Stimulated activated CD4-positive, alpha-beta T cell treated with anti-CD3 and anti-CD28 coated beads, Interleukin-15, amount 100 ng/mL, for 48 hours (primary cell): ENCODE measurements at places on chromosomes 5 and 9.

DNA sequence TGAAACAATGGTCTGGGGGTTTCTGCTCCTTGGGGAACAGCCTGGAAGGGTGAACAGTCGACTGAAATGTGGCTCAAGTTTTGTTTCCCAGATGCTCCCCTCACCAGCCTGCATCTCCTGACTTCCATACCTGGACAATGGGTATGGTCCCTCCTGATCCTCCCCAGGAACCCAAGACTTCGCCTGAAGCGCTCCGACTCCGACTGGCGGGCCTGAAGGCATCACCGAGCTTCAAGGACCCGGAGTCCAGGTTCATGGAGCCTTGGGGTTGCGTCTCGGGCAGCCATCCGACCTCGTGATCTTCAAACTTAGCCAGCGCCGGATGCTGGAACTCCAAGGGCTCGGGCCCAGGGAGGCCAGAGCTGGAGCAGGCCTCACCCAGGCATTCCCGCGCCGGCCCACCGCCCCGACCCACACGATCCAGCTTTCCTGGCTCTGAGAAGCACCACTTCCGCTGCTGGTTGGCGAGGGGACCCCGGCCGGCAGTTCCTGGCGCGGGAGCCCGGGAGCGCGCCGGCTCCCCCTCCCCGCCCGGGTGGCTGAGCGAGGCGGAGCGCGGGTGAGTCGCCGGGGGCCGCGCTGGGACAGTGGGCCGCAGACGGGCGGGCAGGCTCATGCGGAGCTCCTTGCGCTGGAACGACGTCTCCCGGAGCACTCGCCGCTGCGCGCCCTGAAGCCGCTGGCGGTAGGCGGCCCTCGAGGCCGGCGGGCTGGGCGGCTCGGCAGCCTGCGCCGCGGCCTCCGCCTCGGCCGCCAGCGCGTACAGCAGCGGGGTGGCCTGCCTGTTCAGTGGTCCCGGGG is 5.2 kb downstream of the SHROOM1 start:
- DNase-seq, result no peak

GRCh38 chr5:59328709-59329296 is 564.7 kb downstream of the PDE4D start:
- DNase-seq, result no peak

GRCh38 chr9:1388216-1388615 is 338.1 kb downstream of the DMRT2 start:
- DNase-seq, result no peak

DNA sequence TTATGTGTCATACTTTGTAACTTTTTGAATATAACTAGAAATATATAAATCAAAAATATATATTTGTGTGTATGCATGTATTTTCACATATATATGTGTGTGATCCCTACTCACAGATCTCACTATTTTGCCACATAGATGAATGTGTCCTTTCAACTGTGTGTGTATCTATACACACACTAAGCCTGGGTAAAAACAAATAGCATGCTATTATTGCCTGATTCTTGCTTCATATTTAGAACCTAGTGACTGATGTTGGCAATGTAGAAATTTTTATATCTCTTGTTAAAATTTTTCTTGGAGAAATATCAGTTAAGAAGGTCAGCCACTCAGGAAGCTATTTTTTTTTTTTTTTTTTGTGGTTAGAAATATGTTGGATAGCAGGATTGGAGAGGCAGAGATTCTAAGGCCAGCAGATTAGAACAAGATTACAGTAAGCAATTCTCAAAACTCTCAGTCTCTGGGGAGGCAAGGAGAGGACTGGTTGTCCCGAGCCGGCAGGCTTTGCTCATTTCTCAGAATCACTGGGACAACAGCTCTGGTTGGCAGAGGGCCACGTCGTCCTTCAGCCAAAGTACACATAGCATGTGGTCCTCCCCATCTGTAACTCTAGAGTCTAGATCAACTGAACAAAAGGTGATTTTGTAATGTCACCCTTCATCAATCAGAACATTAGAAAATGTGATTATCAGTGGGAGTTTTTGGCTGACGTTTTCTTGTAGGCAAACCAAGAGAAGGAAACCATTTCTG is 19.7 kb downstream of the C6 start:
- no peak for DNase-seq

DNA sequence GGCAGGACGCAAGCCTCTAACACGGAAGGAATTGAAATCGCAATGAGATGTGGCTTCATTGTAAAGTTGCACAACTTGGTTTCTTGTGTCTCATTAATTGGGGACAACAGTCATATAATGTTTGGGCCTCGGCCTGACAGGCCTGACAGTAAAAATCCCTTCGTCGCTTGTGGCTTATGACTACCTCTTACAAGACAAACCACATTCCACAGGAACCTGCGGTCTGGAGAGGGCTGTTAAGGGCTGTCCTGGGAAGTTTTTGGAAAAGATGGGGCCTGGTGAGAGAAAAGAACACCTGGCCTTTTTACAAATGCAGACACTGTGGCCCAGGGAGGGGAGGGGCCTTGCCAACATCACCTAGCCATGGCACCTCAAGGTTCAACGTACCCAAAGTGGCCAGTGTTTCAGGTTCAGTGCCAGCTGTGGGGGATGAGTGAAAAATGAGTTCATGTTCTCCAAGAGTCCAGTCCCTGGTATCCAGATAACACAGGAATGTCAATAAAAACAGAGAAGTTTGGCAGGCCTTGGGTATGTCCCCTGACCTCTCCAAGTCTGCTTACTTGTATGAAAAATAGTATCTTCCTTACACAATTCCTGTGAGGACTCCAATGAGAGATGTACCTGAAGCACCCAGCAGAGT is 22.2 kb downstream of the SHB start:
- no peak for DNase-seq

GRCh38 chr9:134399435-134400056 is 73.3 kb downstream of the RXRA start:
- DNase-seq, result no peak

DNA sequence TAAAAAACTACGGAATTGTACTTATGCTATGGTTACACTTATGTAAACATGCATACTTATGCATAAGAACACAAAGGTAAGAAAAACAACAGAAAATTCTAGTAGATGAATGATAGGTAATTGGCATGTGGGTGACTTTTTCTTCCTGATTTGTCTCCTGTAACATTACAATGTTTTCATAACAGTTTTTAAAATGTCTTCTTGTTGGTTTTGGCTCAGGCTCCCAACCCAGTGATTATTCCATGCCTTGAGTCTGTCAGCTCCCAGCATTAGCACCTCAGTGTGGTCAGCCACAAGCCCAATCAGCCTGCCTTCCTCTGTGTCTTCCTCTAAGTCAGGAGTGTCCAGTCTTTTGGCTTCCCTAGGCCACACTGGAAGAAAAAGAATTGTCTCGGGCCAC is 7.9 kb upstream of the FOXE1 start:
- DNase-seq, result no peak

GRCh38 chr5:115932991-115933390 is 29.3 kb upstream of the LVRN start:
- no peak for DNase-seq

GRCh38 chr9:118008246-118008645 is 304.0 kb downstream of the TLR4 start:
- DNase-seq, result no peak
